ENCODE measurements at places on chromosomes 2 and 18.

DNA sequence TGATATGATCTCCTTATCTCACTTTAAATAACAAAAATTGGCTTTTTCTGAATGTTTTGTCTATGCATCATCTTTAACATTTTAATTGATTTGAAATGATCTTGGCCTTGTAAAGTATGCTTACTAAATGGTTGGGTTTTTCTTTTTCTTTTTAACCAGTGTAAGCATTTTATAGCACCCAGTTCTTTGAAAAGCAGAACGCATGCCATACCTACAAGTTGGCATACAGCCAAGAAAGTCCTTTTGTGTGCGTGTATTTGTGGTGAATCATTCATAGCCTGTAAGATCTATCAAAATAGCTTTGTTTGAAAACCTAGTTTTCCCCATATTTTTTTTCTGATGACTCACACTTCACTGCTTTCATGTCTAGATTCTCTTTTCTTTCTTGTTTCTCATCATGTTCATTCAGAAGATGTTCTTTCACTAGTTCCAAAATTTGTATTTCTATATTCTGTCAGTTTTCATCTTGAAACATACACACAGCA lies 4.1 kb upstream of the VRK2 start:
- DNase-seq = no peak

DNA sequence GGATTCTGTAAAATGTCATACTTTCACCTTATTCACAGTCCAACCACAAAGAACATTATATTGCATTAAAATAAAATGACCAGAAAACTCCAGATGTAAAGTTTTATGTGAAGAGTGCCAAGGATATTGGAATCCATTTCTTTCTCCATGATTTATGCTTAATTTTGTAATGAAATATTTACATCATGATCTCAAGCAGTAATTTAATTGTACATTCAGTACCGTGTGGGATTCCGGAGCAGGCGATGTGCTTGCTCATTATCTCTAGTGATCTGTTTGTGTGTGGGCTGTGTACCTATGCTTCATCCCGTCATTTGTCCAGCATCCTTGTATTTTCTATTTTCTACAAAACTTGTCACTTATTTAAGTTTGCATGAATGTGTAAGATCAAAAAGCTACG lies 415.9 kb upstream of the SLC8A1 start:
- no peak for DNase-seq

DNA sequence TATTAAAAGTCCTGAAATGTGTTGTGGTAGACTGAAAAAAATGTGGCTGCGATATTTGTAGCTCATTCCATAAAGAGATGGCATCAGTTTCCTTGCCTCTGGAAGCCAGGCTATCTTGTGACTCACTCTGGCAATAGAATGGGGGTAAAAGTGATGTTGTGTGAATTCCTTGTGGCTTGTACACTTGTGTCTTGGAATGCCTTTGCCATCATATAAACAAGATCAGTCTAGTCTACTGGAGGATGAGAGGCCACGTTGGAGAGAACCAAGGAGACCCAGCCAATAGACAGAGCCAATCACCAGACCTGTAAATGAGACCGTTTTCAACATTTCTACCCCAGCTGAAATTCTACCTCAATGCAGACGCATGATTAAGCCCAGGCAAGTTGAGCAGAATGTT lies 254.1 kb downstream of the TRIB2 start:
- DNase-seq = no peak

DNA sequence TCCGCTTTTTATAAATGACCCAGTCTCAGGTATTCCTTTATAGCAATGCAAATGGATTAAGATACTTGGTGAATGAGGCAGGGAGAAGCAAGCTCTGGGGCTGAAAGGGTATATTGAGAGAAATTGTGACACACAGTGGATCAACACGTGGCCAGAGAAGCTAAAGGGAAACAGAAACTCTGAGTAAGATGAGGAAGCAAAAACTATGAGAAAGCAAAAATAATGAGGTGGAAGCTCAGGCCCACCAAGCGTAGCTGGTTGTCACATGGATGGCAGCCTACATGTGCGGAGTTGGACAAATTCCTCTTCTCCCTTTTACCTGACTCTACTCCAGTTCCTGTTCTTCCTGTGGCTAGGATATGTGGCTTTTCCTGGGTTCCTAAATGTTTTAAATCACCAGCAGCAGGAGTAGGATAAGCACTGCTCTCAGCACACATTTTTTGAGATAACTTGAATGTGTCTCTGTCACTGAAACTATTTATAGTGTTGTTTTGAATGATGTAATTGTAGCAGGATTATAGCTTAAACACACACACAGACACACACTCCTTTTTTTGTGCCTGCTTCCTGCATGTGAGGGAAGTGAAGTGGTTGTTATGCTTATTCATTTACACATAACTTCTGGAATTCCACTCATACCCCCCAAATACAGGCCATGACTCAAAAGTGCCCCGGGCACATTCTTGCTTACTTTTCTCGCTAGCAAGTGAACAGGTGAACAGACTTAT lies 30.1 kb upstream of the EPC2 start:
- DNase-seq = no peak

- no peak for DNase-seq
Observed at GRCh38 chr2:12637754-12638153, 79.0 kb upstream of the TRIB2 start.

- no peak for DNase-seq
Observed at GRCh38 chr2:57962861-57963260, 83.7 kb upstream of the VRK2 start.

GRCh38 chr2:127414638-127415592 lies 3.3 kb upstream of the PROC start:
- DNase-seq = no peak

GRCh38 chr18:79851489-79851888 lies 53.8 kb downstream of the KCNG2 start:
- no peak for DNase-seq

- DNase-seq = no peak
Observed at GRCh38 chr2:118852605-118853128, 5.2 kb upstream of the EN1 start.

GRCh38 chr2:224039770-224040440 lies 819 bp upstream of the SERPINE2 start:
- DNase-seq = no peak

DNA sequence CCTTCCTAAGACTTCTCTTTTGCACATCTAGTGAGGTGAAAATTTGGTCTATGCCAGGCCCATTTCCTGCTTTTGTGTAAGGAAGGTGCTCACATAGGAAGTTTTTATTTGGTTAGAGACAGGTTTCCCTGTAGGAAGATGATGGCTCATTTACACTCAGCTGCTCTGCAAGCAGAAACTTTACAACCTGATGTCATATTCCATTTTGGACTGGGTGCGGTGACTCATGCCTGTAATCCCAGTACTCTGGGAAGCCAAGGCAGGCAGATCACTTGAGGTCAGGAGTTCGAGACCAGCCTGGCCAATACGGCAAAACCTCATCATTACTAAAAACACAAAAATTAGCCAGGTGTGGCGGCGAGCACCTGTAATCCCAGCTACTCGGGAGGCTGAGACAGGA lies 35.8 kb downstream of the CASP10 start:
- DNase-seq = no peak

DNA sequence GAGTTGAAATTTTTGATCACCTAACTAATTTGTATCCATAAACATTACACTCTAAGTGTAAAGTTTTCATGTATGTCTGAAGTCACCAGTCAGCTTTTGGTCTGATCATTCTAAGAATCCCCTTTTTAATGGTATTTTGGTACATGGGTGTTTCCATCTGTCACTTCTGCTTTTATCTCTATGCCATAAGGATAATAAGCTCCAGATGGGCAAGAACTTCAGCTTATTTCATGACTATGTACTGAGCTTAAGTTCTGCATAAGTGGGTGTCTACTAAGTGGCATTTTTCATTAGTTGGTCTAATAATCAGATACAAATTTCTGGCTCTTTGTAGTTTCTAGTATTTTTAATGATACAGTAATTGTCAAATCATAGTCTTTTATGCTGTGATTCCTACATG lies 20.4 kb downstream of the UBXN4 start:
- no peak for DNase-seq

GRCh38 chr2:160570376-160570775 lies 76.8 kb upstream of the RBMS1 start:
- no peak for DNase-seq

DNA sequence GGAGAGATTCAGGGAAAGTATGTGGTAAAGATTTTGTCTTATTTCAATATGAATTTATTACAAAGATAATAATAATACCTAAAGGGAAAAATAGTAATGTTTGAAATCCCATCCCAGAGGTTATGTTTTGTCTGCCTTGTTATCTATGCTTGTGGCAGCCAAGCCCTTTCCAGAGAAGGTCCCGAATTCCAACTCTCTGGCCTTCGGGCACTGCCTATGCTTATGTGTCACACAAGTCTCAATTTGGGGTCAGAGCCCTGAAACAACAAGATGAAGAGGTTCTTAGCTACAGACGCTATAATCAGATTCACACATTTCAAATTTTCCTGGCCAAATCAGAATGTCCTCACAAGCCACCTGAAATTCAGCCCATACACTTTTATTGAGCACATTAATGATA lies 59.9 kb downstream of the DNER start:
- no peak for DNase-seq

- no peak for DNase-seq
Observed at GRCh38 chr2:127040169-127040568, 66.8 kb downstream of the BIN1 start.

GRCh38 chr2:38829971-38830370 lies 45.8 kb downstream of the DHX57 start:
- DNase-seq = no peak

GRCh38 chr2:100662866-100663265 lies 100.1 kb downstream of the PDCL3 start:
- DNase-seq = no peak

DNA sequence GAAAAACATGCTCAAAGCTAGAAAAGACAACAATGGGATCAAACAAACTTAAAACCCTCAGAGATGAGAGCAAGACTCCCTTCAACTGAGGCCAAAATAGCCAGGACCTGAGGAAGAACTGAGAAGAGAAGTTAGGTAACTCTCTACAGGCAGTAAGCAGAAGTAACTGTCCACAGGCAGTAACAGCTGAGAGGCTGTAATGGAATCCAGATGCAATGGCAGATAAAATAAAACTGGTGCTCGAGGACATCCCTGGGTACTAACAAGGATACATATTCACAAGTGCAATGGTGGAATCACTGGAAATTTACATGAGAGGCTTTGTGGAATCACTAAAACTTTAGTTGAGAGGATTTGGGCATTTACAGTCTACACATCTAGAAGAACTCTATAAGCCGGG lies 30.4 kb upstream of the C2orf66 start:
- no peak for DNase-seq

GRCh38 chr2:100178085-100178788 lies 35.8 kb upstream of the AFF3 start:
- no peak for DNase-seq

GRCh38 chr2:223590964-223591363 lies 11.2 kb downstream of the SCG2 start:
- DNase-seq = no peak

DNA sequence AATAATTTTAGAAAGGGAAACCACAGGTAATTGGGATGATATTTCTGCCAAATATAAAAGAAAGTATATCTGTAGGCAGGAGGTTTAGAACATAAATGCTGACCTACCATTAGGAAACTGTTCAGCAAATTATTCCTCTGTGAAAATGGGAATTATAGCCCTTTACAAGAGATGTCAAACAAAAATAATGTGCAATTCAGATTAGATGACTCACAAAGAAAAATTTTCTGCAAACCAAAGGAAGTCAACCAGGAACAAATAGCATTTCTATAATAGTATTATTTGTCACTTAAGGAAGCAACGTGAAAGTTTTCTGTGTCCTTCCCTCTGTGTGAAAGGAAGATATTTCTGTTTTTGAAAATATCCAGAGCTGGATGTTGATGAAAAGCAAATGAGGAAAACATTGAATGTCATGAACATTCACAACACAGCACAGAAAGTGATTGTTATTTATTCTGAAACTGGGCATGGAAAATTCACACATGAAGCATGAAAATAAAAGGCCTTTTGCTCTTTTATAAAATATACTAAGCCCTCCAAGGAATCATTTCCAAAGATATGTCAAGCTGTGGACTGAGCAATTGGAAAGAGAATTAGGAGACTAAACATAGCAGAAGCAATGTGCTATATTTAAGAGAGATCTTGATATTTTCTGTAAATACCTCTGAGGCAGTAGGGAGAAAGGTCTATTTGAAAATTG lies 57.9 kb upstream of the SPHKAP start:
- no peak for DNase-seq

DNA sequence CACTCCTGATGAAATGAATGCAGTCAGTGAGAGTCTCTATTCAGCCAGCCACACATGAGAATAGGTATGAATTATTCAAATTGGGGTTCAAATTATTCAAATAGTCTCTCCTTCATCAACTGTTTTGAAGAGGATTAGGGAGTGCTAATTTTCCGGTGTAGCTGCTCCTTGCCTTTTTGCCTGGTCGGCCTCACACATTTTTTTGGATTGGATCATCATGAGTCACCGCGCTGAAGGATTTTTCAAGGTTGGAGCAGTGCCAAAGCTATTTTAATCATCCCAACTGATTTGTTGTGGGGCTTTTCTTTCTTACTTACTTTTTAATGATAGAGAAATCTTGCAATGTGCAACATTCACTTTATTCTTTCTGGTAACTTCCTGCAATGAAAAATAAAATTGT lies 2.4 kb upstream of the DTNA start:
- no peak for DNase-seq

- no peak for DNase-seq
Observed at GRCh38 chr2:138359532-138359931, 142.0 kb upstream of the SPOPL start.

DNA sequence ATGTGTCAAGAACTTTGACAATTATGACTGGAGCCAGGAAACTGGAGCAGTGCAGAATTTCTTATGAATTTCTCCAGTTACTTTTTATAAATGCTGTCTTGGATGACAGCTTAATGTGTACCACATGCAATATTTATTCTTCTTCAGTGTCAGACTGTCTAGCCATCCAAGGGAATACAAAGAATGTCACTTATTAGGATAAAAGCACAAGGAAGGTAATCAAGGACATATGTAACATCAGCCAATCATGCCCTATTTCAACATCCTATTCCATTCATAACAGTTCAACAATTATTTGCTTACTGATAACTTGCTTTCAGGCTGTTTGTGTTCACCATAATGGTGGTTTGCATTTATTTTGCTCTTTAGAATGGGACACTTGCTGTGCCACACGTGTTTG lies 139.8 kb downstream of the OLA1 start:
- DNase-seq = no peak

GRCh38 chr2:239855863-239856587 lies 169.1 kb downstream of the NDUFA10 start:
- no peak for DNase-seq

- no peak for DNase-seq
Observed at GRCh38 chr2:15031745-15032240, 399.3 kb downstream of the LRATD1 start.

- no peak for DNase-seq
Observed at GRCh38 chr18:64318547-64318946, 169.7 kb upstream of the LINC00305 start.

- DNase-seq = no peak
Observed at GRCh38 chr2:140085674-140086073, 1305.5 kb upstream of the NXPH2 start.
